NT2/D1 (cell line): ENCODE measurements at places on chromosomes 16 and 17.

- DNase-seq = peak; percentile 50
These were observed 77.5 kb upstream of the N4BP1 start for GRCh38 chr16:48687421-48688038.

DNA sequence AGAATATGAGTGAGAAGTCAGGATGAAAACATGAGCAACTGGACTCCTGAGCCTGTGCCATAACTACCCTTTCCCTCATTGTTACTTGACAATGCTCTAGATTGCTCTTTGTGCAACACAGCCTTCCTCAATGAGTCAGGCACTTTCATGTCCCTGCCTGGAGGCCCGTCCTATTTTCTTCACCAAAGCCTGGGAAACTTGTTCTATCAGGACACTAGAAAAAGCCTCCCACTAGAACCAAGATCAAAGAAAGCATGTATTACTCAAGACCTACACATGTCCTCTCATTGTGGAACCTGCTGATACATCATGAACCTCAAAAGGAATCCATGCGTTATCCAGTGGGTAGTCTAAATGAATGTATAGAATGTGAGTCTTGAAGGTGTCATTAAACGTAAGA, 624.5 kb downstream of the TOX3 start:
- DNase-seq = no peak

DNA sequence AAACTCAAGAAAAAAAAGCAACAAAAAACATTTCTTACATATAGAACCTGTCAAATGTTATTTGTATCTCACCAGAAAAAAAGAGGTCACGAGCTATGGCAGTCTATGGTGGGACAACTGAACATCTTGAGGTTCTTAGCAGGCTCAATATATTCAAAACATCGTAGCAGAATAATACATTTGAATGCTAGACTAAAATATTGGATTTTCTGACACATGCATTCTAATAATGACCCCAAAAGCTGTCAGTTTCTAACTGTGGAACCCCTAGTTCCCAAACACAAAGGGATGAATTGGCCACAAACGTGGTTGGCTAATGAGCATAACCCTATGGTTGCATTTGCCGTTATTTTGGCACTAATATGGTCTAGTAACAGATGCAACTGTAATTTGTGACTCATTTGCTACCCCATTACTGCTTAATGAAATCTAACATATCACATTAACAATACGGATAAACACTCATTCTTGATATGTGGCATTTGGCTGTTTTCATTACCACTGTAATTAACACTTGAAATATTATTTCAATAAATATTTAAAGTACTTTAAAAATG, 81.2 kb downstream of the TOX3 start:
- no peak for DNase-seq

DNA sequence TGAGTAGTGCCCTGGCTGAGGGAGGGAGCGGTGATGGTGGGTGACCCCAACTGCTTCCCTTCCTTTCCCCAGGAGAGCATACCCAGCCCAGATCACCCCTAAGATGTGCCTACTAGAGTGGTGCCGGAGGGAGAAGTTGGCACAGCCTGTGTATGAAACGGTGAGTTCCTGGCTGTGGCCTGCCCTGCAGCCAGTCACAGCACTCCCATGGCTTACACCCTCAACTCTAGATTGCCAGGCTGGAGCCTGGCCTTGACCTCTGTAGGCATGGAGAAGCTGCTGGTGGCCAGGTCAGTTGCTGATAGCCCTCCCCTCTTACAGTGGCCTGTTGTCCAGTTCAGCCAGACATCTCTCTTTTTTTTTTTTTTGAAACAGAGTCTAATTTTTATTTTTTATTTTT, 8.6 kb upstream of the NFATC3 start:
- no peak for DNase-seq

DNA sequence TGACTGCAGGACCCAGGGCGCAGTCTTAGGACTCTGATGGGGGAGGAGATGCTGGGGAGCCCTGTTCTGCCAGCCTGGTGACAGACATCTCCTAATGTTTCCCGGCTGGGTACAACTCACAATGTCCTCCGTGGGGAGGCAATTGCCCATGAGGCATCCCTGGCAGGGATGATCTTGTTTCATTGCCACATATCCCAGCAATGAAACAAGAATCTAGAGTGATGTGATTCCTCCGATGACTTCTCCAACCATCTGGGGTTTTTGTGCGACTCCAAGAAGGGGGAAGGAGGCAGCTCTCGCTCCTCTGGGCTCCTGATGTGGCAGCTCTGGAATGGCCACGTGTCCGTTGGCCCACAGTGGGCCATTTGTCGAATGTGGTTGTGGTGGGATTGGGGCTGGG, 255.8 kb downstream of the SEC14L1 start:
- DNase-seq = no peak

DNA sequence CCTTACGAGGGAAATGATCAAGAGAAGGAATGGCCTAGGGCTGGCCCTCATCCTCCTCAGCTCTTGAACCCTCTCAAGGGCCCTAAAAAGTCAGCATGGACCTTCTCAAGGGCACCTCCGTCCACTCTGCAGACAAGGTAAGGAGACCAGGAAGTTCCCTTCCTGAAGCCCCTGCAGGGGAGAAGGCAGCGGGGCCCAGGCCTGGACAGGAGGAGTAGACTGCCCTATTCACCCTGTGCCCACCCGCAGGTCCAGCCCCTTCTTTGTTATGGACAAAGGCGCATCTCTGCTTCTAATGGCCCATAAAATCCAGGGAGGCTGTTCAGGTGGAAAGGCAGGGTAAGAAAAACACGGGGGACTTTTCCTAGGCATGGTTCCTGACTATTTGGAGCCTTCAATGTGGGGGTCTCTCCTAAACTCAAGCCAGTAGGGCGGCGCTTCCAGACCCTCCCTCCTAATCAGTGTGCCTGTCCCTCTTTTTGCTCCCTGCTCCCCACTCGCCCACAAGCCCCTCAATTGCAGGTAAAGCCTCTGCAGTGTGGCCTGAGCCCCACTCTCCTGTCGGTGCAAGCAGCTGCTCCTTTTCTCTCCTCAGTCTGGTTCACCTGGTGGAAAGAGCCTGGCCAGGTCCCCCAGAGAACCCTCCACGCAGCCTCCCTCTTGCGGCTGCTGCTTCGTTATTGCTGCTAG, 28.2 kb downstream of the AXIN2 start:
- DNase-seq = no peak

GRCh38 chr17:49577963-49578362, 2.3 kb downstream of the NXPH3 start:
- no peak for DNase-seq

GRCh38 chr16:87200637-87201036, 116.6 kb downstream of the C16orf95 start:
- no peak for DNase-seq

- DNase-seq = no peak
These were observed 1.7 kb upstream of the KCNJ16 start for GRCh38 chr17:70073310-70073709.

GRCh38 chr17:1462164-1463112, 6.4 kb upstream of the CRK start:
- DNase-seq = no peak

DNA sequence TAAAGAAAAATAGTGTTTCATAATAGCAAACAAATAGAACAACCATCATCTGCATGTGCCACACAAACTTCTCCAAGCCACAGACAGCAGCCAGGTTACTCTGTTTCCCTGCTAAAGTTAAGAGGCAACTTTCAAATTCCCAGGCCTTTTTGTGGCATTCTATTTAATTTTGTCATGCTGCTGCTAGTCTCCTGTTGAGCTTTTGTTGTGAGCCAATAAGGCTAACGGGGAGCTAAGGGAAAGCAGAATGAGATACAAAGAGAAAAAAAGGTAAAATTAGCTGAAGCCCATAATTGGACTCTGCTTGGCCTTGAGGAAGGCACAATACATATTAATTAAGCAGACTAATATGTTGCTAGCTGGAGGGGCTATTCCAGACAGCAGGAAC, 74.7 kb upstream of the GNAO1 start:
- DNase-seq = no peak

DNA sequence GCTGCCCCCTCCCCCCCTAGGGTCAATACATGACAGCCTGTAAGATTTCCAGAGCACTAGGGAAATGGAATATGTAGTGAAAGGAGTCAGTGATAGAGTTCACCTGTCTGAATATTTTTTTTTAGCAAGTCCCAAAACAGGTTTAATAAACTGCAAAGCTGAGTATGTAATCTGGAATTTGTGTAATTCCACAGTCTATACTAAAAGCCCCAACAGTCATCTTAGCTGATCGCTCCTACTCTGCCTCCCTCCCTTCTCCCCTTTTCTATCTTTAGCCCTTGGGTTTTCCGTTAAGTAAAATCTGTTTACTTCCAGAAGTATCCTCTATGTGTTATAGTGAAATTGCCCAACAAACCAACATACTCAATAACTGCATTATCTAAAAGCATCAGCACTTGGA, 3.5 kb downstream of the CDH13 start:
- no peak for DNase-seq

GRCh38 chr16:60217787-60218186, 1483.7 kb upstream of the GOT2 start:
- no peak for DNase-seq

DNA sequence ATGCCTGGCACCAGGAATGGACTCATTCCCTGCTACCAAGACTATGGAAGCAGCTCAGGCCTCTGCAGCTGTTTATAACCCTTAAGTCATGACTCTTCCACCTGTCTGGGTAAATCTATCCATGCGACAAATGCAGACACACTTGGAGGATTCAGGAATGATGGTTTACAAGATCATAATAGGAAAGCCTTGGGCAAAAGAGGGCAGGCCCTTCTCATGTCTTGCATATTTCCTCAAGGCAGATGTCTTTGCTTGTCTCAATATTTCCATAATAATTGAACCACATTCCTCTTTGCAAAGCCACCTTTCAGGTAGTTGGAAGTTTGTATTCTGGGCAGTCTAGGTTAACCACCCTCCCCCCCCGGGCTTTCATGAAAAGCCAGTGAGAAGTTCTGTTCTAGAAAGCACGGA, 884 bp upstream of the JPT1 start:
- no peak for DNase-seq

GRCh38 chr16:50038286-50038685, 13.3 kb downstream of the CNEP1R1 start:
- no peak for DNase-seq

- no peak for DNase-seq
These were observed 70.8 kb downstream of the LYRM1 start for GRCh38 chr16:20971401-20971800.

DNA sequence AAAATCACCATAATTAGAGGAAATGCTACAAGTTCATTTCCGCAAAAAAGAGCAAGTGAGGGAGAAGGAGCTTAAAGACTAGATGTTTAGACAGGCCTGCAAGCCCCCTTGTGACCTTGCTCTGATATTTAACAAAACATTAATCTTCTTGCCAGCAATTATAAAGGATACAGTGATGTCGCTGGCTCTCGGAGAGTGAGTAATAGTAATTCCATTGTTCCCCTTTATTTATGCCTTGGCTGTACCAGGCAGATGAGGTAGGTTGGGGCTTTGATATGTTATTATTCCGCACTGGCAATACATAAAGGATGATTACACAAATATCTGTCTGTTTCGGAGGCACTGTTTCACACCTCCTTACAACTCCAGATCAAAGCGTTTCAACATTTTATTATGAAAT, 204.8 kb upstream of the SALL1 start:
- DNase-seq = no peak

- DNase-seq = no peak
These were observed 17.7 kb downstream of the USP10 start for GRCh38 chr16:84717484-84717883.

DNA sequence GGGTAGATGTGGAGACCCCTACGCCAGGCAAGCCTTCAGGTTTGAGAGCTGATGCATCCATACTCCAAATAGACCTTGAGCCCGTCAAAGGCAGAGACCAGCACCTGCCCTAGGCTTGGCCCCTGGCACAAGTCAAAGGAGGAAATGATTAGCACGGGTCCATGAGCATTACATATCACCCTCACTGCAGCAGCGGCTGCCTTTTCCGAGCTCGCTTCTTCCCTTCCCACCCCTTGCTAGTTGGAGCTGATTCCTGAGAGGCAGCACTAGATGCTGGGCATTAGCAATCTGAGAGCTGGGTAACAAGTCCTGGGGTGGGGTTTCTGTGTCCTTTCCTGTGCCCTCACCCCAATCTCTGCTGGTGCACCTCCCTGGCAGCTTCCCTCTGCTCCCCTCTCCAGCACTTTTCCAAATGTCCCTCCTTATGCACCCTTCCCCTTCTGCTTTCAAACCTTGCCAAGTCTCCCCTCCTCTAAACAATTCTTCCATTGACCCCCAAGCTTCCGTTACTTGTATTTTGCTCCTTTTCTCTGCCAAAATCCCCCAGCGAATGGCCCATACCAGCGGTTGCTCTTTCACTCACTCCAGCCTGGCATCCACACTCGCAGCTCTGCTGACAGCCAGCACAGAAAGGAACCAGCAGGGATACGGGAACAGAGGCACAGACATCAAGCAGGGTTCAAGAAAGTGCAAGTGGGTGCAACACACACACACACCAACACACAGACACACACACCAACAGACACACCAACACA, 3.0 kb downstream of the CDRT4 start:
- DNase-seq = no peak

GRCh38 chr17:75902406-75902805, 2.3 kb downstream of the MRPL38 start:
- no peak for DNase-seq

DNA sequence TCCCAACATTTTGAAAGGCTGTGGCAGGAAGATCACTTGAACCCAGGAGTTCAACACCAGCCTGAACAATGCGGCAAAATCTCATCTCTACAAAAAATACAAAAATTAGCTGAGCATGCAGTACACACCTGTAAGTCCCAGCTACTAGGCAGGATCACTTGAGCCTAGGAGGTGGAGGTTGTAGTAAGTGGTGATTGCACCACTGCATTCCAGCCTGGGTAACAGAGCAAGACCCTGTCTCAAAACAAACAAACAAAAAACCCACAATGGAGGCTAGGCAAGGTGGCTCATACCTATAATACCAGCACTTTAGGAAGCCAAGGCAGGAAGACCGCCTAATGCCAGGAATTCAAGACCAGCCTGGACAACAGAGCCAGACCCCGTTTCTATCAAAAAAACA, 12.0 kb downstream of the APPBP2 start:
- no peak for DNase-seq

GRCh38 chr16:26791169-26791568, 275.6 kb upstream of the C16orf82 start:
- no peak for DNase-seq

DNA sequence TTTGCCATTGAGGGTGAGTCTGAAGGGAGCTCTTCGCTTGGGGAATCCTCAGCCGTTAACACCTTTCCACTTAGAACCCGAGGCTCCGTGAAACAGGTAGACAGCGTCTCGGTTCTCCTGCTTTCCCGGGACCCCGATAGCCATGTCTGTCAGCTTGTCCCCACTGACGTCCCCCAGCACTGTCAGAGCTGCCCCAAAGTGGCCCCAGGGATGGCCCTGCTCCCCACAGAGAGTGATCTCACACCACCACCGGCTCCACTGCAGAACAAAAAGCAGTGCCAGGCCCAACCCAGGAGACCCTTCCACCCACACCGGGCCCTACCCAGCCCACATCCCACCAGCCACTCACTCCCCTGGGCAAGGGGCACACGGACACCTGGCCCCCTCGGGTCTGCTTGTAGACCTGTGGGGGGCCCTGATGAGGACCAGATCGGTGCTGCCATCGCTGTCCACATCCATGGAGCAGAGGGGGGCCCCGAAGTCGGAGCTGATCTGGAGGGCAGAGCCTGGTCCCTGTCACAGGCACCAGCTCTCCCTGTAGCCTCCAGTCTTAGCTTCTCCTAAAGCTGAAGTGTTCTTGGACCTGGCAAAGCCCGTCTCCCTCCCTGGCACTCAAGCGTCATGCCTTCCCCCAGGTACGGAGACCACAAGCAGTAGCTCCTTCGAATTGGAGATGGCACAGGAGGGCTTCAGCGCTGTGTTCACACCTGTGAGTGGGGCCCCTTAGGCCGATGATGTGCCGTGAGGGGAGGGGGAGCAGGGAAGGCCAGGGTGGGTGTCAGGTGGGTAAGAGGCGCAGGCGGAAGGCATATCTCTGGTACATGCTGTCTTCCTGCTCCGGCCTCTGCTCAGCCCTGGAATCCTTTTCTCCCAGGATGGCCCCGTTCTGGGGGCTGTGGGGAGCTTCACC, 6.5 kb downstream of the ITGAX start:
- DNase-seq = no peak
